Left lobe of liver (tissue), 2 donors: ENCODE measurements at places on chromosomes 3 and 15. TPM values are rescaled to one million over a fixed set of nuclear protein-coding genes. Genes with fewer than 3 reads are reported as not detected.
A peak's percentile ranks its signal among the peaks of the same experiment; 100 is the strongest.

DNA sequence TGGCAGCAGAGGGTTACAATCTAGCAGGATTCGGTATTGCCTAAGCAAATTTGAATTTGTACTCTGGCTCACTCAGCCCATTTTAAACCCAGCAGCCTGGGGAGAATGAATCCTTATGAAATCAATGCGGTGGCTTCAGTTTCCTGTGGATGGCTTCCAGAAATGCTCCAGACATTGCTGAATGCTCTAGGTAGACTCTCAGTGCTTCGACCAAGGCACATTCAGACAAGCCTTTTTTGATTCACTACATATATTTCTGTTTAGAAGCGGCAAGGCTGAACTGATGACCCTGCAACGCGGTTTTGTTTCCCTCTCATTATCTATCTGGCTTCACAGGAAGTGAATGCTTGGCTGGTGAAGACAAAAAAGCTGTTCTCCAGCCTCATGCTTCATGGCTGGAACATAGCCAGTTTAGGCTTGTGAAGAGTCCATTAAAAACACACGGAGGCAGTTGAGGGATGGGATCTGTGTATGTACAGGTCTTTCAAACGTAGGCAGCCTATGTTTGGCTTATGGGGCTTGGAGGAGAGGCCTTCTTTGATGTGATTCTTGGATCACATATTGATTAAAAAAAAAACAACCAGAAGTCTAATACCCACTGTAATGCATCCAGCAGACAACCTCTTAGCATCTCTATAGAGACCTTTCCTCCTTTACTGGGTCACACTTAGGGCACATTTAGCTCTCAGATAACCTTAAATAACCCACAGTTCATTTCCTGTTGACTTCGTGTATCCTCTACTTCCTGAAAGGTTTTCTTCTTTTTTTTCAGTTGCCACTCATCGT, 400.2 kb upstream of the TBL1XR1 start:
- DNase-seq = peak; percentile 73

GRCh38 chr3:53715815-53716483, 130.3 kb downstream of the CHDH start:
- DNase-seq = no peak

DNA sequence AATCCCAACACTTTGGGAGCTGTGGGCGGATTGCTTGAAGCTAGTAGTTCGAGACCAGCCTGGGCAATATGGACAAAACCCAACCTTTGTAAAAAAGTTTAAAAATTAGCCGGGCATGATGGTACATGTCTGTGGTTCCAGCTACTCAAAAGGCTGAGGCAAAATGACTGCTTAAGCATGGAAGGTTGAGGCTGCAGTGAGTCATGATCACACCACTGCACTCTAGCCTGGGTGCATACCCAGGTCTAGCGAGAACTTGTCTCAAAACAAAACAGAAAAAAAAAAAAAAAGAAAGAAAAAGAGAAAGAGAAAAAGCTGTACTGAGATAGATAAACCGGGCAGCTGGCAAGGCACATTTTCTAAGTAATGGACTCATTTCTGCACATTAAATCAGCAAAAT, 10.6 kb downstream of the ARPP19 start:
- no peak for DNase-seq

DNA sequence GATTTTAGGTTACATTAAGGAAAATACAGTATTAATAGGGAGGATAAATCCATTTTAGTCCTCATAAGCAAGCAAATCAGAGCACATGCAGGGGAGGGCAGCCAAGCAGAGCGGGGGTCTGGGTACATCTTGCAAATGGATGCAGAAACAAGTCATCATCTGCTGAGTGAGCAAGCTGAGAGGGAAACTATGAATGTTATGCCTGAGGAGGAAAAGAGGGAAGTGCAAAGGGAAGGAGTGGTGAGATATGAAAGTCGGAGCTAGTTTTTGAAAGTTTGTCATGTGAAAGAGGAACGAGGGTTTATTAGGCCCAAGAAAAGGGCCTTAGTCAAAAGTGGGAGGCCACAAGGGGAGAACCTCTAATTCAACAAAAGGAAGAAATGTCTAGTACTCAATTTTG, 15.4 kb downstream of the PTX3 start:
- no peak for DNase-seq

GRCh38 chr3:61975936-61976335, 397.4 kb downstream of the FEZF2 start:
- DNase-seq = no peak

DNA sequence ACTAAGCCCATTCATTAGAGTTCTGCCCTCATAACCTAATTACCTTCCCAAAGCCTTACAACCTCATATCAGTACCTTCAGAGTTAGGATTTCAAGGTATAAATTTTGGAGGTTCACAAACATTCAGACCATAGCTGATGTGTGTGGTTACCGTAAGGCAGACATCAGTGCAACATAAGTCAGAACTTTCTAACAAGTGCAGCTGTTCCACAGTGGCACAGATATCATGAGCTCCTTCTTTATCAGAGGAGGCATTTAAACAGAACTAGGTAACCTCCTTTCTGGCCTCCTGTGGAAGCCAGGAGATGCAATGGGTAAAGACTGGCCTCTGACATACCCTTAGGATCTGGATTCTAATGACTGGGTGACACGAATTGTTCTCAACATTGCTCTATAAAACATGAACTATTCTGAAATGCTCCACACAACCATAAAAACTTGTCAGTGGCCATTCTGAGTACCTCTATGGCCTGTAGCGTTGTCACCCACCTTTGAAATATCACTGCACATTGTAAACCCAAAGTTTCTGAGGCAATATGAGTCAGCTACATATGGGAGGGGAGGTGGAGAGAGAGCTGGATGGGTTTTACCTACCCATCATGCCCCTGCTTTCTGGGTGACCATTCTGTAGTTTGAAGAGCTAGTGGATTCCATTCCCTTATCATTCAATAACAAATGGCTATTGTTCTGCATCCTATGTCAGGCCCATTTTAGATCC, 546.0 kb upstream of the TBL1XR1 start:
- no peak for DNase-seq

GRCh38 chr3:197547306-197548011, 8.3 kb downstream of the BDH1 start:
- DNase-seq = peak; percentile 42

GRCh38 chr3:124876401-124876878, 10.7 kb downstream of the ITGB5 start:
- no peak for DNase-seq

GRCh38 chr3:12451481-12451880, 32.8 kb upstream of the TSEN2 start:
- DNase-seq = no peak

DNA sequence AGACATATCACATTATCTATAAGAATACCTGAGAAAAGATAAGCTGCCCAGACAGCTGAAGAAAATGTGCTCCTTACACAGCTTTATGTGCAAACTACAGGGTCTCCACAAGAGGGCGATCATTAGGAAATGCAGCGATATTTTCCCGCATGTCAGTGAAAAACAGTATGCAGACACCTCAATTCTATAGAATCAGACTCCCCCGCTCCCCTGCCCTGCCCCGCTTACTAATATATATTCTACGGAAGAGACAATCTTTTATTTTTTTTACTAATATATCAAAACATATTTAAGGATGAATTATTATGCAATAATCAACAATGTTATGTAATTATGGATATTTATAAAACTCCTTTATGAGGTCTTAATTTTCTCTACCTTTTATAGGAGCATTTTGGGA, 681.3 kb downstream of the ROBO1 start:
- peak; percentile 45 for DNase-seq

- DNase-seq = no peak
Measured at GRCh38 chr3:188520466-188520865, 366.5 kb downstream of the LPP start.

DNA sequence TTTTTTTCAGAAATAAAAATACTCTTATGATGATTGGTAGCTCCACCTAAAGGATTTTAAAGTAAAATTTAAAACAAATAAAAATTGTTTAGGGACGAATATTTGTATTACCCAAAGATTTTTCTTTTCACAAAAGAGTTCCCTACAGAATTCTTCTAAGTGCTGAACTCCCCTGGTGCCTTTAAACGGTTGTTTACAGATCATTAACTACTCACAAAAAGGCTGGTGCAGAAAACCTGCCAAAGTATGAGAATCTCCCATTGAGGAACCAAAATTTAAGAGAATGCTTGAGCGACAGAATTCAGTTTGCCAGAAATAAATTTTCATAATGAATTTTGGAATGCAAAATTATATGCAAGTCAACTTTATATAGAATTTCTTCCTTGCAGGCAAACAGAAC, 497.8 kb upstream of the NR2F2 start:
- no peak for DNase-seq

GRCh38 chr3:21979706-21980105, 228.7 kb upstream of the ZNF385D start:
- DNase-seq = no peak

GRCh38 chr3:46742992-46743585, 25.4 kb upstream of the PRSS50 start:
- DNase-seq = no peak

DNA sequence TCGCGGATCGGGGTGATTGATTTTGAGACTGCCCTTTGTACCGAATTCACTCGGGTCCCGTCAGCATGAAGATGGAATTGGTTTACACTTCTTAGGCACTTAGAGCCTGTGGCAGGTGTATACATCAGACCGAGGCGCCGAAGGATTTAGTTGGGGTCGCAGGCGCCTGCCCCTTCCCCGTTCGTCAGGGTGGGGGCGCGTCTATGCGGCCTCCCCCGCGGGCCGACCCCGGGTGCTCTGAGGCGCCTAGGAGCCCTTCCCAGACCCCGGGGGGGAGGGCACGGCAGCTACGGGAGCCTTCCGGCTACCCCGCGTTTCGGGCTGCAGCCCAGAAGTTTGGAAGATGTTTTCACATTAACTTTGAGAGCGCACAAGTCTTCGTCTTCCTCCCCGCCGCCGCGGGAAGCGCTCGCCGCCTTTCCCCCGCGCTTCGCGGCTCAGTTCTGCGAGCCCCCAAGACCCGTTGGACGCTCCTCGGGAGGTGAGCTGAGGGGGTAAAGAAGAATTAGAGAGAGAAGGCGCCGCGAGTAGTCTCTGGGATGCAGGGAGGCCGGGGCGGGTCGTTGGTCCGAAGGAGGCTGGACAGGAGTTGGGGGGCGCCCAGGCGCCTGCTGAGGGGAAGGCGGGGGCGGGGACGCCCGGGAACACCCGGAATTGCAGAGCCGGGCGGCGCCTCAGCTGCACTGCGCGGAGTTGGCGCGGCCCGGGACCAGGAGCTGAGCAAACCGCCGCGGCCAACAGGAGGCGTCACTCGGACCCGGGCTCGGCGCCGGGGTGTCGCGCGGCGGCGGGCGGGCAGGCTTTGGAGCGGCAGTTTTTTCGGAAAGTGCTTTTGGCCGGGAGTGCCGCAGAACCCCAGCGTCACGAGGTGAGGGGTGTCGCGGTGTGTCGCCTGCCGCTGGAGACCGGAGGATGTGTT, 780 bp downstream of the TIPARP start:
- DNase-seq = peak; percentile 63

The P2RY1 gene
- total RNA-seq = 1.1 TPM

The CD96 gene
- 0.40 TPM for total RNA-seq

The SAMD7 gene
- not detected for total RNA-seq

The MAP1A gene
- 0.23 TPM for total RNA-seq

The CCR2 gene
- total RNA-seq = 0.33 TPM

The CYP1A2 gene
- 120 TPM for total RNA-seq

The CRABP1 gene
- 0.40 TPM for total RNA-seq

The LRRIQ4 gene
- not detected for total RNA-seq

The DUOX1 gene
- 0.45 TPM for total RNA-seq
